Karpas-422 (cell line): ENCODE measurements at places on chromosomes 13 and 19.
A peak's percentile ranks its signal among the peaks of the same experiment; 100 is the strongest.

- DNase-seq: no peak
Observed at GRCh38 chr13:33870046-33870668, 52.2 kb downstream of the RFC3 start.

- DNase-seq: no peak
Observed at GRCh38 chr13:89061821-89062220, 1390.7 kb downstream of the SLITRK5 start.

- DNase-seq: no peak
Observed at GRCh38 chr19:48556163-48556562, 4.2 kb downstream of the SULT2B1 start.

- no peak for DNase-seq
Observed at GRCh38 chr19:45179892-45180370, 1.3 kb downstream of the BLOC1S3 start.

DNA sequence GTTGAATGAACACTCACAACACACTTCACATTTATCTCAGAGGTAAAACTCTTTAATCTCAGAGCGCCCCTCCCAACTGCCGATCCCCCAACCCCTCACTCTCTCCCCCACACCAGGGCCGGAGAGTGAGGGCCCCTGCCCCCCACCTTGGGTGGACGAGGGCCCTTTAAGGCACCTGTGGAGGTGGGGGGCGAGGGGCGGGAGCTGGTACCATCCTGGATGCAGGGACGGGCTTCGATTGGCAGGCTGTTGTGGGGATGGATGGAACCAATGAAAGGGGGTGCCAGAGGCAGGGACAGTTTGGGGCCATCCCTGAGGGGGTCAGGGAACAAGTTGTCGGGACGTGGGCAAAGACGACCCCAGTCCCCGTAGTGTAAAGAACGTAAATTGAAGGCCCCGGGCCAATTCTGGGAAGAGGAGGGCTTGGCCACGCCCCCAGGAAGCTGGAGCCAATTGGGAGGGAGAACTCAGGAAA, 1.7 kb upstream of the PNKP start:
- DNase-seq: no peak

GRCh38 chr19:19232261-19232721, 20.5 kb downstream of the NCAN start:
- no peak for DNase-seq

GRCh38 chr13:70798385-70798784, 690.1 kb upstream of the KLHL1 start:
- DNase-seq: no peak

- no peak for DNase-seq
Observed at GRCh38 chr19:46131485-46132143, 7.1 kb upstream of the IGFL3 start.

DNA sequence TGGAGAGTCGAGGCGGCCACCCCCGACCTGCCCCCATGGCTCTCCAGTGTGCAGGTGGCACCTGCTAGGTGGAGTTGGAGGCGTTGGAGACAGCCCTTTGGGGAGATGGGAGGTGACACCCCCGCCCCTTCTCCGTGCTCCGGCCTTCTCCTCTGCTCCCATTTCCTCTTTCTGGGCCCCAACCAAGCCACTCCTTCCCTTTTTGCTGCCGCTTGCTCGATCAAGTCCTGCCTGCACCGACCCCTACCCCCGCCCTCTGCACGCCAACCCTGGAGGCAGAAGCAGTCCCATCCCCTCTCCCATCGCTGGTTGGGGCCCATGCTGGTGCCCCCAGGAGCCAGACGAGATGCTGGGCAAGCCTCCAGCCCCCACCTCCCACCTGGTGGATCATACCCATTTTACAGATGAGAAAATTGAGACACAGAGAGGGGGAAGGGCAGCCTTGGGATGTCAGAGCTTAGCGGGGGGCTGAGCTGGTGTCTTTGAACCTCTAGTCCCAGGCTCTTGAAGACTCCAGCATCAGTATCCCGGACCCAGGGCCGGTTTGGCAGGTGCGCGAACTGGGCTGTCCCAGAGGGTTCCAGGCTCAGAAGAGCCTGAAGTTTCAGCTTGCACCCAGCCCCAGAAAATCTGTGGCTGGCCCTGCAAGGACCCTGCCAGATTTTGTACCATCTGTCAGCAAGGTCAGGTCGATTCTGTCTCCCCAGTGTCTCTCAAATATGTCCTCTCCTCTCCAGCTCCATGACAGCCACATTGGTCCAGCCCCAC, 10.3 kb downstream of the GNA15 start:
- DNase-seq: peak; percentile 50

- no peak for DNase-seq
Observed at GRCh38 chr13:50060718-50061117, 45.5 kb downstream of the KCNRG start.

GRCh38 chr13:43441899-43442499, 344.8 kb downstream of the ENOX1 start:
- no peak for DNase-seq

DNA sequence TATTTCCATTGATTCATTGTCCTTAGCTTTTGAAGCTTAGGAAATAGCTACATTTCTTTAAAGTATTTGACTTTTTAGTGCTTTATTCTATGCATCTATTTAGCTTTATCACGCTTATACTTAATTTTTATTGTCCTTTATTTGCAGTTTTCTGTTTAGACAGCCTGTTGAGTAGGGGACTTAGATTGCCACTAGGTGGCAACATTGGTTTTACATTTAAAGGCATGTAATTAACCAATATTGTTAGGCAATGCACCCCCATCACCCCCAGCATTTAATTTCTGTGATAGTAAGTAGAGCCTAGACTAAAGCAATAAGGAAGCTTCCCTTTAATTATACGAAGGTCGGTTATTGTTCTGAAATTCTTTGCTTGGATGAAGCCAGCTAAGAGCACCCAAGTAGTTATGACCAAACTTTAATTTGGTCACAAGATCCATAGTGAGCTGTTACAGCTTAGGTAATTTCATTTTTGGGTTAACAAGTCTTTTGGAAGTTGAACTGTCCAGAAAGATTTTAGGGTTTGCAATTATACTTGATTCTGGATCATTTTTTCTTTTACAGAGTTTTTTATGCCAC, 36.5 kb downstream of the B3GLCT start:
- DNase-seq: peak; percentile 73

GRCh38 chr13:91145571-91146205, 201.8 kb upstream of the MIR17HG start:
- no peak for DNase-seq

- no peak for DNase-seq
Observed at GRCh38 chr13:113917594-113918371, 53.9 kb upstream of the GAS6 start.

DNA sequence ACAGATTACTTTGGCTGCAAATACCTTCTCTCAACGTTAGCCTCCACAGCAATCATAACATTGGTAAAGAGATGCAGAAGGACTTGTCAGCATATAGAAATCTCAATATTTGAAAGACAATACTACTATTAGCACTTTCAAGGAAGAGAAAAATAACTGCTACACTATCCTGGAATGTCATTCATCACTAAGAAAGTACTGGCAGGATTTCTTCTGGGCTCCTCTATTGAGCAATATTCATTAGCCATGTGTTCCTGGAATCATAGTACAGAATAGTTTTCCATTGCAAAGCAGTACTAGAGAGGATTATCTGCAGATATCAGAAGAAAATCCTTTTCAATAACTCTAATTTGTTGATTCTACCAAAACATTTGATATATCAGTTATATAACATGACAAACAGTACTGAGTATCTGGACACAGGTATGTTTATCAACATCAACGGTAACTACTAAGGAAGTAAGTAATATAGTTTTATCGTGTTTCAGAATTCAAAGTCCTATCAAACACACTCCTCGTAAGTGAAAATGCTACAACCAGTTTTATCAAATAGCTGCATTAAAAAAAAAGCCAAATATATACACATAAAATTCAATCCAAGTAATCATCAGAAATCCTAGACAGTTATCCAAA, 27.3 kb downstream of the INTS6 start:
- DNase-seq: no peak

- DNase-seq: no peak
Observed at GRCh38 chr13:92602560-92602959, 624.0 kb upstream of the GPC6 start.

DNA sequence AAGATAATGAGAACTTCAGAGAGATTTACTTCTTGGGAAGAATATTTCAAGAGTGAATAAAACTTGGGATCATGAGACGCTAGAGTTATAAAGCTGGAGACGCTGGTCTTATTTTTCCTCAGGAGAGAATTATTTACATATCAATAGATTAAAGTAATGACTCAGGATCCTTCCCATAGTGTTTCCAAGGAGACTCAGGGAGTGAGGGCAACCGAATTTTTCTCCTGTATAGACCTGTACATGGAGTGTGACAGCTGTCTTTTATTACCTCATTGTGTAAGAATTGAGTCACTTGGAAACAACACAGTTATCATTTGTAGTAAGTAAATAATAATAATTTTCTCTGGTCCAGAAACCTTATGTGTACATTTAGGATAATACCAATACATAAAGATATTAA, 1905.5 kb downstream of the OLFM4 start:
- no peak for DNase-seq

DNA sequence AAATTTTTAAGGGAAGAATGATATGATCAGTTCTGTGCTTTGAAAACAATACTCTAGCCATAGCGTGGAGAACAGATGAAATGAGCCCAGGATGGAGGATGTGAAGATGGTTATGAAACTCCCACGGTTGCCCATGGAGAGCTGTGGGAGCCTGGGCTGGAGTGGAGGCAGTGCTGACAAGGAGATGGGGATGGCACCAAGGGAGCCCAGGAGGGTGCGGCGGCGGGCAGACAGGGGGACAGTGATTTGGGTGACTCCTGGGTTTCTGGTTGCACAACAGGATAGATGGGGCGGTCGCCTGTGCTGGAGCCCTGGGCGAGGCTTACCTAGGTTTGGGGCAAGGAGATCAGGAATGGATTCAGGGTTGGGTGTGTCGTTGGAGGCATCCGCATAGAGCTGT, 15.9 kb downstream of the ARHGEF7 start:
- DNase-seq: no peak

DNA sequence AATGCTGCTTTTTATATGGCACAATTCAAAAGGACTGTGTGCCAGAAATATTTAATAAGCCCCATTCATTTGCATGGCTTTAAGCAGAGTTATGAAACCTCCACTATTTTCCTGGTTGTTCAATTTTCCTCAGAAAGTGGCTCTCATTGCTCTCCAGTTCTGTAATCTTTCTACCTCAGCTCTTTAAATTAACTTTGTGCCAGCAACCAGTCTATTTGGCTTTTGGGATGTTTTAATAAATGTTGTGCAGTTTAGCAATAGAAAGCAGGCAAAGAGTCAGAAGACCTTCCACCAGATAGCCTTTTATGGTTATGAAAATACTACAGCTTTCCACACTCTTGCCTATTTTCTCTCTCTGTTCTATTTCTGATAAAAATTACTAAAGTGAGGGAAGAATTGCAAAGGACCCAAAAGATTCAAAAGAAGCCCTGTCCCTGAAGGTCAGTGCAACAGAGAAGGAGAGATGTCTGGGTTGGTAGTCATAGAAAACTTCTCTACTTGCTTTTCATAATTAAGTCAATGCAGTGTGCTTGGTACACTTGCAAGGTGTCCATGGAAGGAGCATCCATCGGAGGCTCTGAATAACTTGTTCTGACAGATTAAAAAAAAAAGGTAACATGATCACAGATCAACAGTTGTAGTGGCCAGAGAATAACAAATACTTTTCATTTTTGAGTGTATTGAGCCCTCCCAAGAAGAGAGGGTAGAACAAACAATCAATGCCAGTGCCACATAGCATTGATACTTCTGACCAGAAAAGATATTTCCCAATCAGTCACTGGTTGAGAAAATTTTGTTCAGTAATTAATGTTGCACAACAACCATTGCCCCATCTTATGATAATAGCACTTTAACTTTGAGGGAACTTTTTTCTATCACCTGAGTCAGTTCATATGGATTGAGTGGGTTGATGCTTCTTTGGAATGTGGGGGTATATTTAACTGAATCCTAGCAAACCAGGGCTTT, 48.4 kb upstream of the SPRY2 start:
- DNase-seq: no peak

- DNase-seq: no peak
Observed at GRCh38 chr19:27993619-27994570, 1219.1 kb downstream of the UQCRFS1 start.

GRCh38 chr19:34487651-34488051, 6.1 kb downstream of the WTIP start:
- DNase-seq: no peak

- no peak for DNase-seq
Observed at GRCh38 chr13:73865027-73865426, 269.2 kb downstream of the KLF12 start.

- peak; percentile 93 for DNase-seq
Observed at GRCh38 chr19:50434525-50434924, 1.8 kb downstream of the MYBPC2 start.

GRCh38 chr13:25248071-25248470, 39.2 kb downstream of the MTMR6 start:
- DNase-seq: no peak

DNA sequence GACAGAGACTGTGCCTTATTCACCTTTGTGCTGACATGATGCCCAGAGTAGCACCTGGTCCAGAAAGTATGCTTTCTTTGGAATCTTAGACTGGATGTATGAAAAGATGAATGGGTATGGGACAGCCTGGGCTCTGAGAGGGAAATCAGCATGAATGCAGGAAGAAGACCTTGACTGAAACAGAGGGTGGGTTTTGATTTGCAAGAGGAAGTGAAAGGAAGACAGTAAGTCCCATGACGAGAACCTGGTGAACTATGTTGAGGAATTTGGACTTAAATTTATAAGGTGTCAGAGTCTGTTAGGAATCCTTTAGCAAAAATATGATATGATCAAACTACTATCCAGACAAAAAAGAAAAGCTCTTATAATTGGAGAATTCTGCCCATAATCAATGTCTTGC, 301.9 kb downstream of the SPRY2 start:
- DNase-seq: no peak

- no peak for DNase-seq
Observed at GRCh38 chr13:45162194-45162593, 38.7 kb downstream of the KCTD4 start.

DNA sequence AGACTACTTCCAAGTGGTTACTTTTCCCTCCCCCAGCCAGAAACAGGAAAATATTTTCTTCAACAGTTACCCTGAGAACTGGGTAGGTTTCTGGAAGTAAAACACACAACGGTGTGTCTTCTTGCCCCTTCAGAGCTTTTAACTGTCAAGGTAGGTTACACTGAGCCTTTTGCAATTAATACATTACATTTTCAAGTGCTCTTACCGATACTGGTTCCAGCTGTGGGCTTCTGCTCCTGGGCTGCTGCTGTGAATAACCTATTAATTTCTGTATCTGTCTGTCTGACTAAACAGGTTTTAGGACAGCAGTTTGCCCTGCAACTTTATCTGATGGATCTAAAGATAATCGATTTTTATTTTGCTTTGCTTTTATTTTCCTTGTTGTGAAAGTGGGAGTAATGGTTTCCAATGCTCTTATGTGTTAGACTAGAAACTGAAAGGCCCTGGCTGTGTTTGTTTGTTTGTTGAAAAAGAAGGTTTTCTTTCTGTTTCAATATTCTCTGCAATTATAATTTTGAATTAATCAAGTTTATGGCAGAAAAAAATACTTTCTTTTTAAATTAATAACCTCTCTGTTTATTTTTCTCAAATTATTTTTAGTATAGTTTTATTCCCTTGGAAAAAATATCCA, 196.7 kb upstream of the SLITRK6 start:
- DNase-seq: no peak
